Glutamatergic neuron (in vitro differentiated cells): ENCODE measurements at places on chromosomes 5 and 9. TPM values are rescaled to one million over a fixed set of nuclear protein-coding genes. Genes with fewer than 3 reads are reported as not detected.

- no peak for DNase-seq
These were observed 104.3 kb downstream of the TRPM6 start for GRCh38 chr9:74783408-74783807.

DNA sequence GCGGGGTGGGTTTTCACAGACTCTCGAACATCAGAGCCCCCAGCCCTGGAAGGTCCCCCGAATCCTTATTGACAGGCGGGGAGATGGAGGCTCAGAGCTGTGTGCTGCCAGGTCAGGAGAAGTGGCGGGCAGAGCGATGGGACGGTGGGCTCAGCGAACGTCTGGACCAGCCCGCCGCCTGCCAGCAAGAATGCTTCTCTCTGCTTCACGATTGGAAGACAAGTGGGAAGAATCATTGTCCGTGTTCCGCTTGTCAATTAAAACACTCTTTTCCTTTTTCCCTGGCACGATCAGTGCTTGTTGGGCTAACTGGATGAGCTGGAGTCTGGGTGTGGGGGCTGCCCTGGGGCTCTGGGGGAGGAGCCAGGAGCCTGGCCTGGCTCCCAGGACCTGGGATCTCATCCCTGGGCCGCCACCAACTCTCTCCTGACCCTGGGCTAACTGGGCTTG, 1.6 kb downstream of the COL5A1 start:
- no peak for DNase-seq

GRCh38 chr5:174166231-174167079, 120.9 kb downstream of the NSG2 start:
- DNase-seq = no peak

- DNase-seq = no peak
These were observed 23.4 kb downstream of the TENT4A start for GRCh38 chr5:6736524-6737042.

DNA sequence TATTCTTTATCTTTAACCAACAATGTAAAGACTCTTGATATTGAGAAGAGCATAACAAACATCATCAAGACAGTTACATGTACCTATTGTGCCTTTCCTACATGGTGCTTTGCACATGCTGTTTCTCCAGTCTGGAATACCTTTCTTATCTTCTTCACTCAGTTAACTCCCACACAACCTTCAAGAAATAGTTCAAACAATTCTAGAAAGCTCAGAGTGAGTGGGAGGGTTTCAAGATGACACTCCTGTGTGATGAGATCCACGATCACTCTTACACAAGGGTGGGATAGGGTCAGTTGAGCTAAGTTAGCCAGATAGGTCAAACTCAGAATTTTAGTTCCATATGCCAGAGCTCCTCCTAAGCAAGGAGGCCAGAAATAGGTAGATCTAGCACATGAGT, 915.5 kb downstream of the NR2F1-AS1 start:
- no peak for DNase-seq

- DNase-seq = no peak
These were observed 456.0 kb downstream of the BNC2 start for GRCh38 chr9:16414451-16414850.

DNA sequence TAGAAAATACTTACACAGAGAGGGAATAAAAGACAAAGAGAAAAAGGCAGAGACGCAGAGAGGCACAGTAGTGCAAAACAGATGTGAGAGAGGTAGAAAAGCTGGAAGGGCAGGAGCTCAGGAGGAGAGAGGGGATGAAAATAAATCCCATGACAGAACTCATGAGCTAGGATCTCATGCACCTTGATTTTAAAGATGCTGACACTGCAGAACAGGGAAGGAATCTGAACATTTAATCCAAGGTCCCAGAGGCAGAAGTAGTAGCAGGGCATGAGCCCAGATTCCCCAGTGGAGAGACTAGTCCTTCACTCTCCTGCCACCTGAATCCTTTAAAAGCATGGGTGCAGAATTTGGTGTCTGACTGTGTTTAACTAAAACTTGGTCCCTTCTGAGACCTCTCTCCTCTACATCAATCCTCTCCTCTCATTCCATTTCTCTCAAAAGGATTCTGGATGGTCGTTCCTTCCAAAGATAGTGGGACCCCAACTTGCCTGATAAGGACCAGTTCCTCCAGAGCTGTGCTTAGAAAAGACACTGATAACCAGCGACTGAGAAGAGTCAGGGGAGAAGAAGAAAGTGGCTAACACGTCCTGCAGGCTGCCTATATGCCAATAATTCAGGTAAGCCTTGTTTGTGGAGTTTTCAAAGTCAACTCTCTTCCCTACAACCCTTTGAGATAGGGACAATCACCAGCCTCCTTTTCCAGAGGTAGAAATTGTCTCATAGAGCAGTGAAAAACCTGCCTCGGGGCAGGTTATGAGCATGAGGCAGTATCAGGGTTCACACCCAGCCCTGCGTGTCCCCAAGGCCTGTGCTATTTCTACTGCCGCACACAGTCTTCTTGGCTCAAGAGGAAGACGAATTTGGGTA, 203.2 kb upstream of the TRIM32 start:
- no peak for DNase-seq

- DNase-seq = peak; percentile 33
These were observed 11.8 kb downstream of the NR2F1 start for GRCh38 chr5:93594591-93595419.

GRCh38 chr5:6576861-6577501, 55.9 kb downstream of the NSUN2 start:
- no peak for DNase-seq

The DOCK2 gene
- 0.66 TPM for total RNA-seq

The RALGDS gene
- total RNA-seq = 449 TPM

The PCDHB5 gene
- total RNA-seq = 72.2 TPM

The SLCO6A1 gene
- total RNA-seq = 1.6 TPM

The IFNA5 gene
- total RNA-seq = not detected

The FBP2 gene
- total RNA-seq = not detected
